ENCODE measurements at places on chromosomes 4 and X.

DNA sequence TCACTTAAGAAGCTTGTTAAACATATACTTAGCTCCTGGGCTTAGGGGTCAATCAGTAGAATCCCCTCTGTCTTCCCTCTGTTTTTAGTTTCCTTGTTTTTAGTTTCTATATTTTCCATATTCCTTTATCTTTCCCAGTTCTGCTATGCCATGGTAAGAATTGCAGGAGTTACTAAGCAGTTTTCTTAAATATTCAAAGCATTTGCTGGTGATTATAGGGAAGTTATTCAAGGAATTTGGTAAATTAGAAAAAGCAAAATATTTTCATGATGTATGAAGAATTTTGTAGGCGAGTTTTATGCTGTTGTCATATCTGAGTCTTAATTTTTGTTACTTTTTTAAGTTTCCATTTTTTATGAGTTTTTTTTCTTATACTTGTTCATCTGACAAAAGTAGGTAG lies 91.6 kb upstream of the NUDT6 start:
- DNase-seq, result no peak

DNA sequence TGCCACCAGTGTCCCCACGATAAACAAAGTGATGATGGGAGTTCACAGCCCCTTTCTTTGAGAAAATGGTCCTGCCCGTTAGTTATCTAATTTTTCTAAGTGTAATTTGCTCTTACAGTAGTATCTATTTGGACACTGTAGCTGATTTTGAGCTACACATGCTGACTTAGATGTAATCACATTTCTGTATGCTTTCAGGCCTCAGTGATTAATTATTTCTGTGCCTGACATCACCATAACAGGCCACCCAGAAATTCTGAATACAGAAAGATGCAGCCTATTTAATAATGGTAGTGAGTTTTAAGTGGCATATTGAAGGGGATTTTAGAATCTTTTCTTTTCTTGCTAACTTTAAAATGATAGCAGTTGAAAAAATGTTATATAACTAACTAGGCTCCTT lies 147.6 kb upstream of the ANXA10 start:
- DNase-seq, result no peak

DNA sequence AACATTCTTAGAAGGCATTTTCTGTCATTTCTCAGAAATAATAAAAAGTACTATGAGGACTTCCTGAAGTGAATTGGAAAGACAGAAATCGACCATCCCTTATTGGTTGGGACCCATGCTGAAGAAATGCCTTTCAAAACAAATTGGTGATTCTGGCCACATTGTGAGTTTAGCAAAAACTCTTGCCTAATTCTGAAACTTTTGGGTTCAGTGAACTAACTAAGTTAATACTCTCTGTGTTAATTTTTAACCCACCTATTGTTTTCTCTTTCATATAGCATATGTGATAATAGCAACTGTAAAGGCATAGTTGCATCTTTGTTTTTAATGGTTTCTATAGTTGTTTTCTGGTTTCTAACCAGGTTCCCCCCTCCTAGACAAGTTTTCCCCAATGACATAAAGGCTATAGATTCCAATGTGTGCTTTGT lies 129.3 kb upstream of the FAT1 start:
- no peak for DNase-seq

DNA sequence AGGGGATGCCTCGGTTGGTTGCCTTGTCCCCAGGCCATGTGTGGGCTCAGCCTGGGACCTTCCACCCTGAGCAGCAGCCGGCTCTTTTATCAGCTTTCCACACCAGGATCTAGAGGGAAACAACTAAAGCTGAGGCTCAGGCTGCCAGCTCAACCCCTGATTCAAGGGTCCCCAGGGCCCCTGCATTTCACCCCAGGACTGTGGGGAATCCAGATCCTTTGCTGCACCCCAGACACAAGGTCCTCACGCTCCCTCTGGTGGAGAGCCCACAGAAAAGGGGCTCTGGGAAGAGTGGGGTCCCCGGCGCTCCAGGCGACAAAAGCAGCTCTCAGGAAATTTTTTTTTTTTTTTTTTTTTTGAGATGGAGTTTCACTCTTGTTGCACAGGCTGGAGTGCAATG lies 64.3 kb downstream of the ZFYVE28 start:
- DNase-seq, result no peak

GRCh38 chr4:174522183-174523024 lies at the start of gene HPGD:
HPGD (minus strand) TSS chr4:174522488; CDS start chr4:174522451, 37 bp downstream.
- peak; percentile 15 for DNase-seq

DNA sequence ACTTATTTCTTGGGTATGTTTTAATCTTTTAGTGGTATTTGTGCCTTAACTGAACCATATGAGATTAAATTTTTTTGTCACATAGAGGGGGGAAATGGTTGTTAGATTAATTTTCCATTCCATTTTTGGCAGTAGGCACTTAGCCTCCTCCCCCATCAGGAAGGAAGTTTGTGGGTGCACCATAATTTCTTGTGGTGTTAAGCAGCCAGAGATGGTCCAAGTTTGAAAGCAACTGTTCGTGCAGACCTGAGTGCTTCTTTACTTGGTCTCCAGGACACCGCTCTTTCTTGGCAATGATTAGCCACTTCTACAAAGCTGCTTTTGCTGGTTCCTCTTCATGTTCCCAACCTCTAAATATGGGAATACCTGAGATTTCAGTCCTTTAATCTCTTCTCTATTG lies 92.7 kb upstream of the RPL34 start:
- DNase-seq, result no peak

DNA sequence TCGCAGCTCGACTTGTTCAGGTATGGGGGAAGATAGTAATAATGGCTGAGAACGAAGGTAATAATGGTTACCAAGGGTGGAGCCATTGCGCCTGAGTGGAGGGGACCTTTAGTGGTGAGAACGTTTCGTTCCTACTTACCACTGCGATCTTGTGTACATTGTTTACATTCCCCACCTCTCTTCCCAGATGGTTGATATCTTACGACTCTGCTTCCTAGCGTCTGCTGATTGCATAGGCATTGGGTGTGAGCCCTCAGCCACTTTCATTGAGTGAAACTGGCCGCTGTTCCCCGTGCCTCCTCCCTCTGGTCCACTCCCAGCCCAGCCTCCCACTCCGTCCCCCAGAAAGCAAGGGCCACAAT lies 850 bp downstream of the IGBP1 start:
- no peak for DNase-seq

GRCh38 chr4:52019936-52020657 lies at the start of gene LRRC66:
LRRC66 (minus strand) TSS chr4:52020363; CDS start chr4:52017613, 2,750 bp downstream.
- no peak for DNase-seq

- DNase-seq, result no peak
Measured at GRCh38 chr4:155578219-155578618, 88.4 kb upstream of the GUCY1A1 start.

Measured in stimulated activated CD4-positive, alpha-beta T cell treated with anti-CD3 and anti-CD28 coated beads, TNF-alpha, amount 100 ng/mL, for 48 hours (primary cell).